ENCODE measurements at places on chromosomes 4 and X. TPM values are rescaled to one million over a fixed set of nuclear protein-coding genes. Genes with fewer than 3 reads are reported as not detected.

DNA sequence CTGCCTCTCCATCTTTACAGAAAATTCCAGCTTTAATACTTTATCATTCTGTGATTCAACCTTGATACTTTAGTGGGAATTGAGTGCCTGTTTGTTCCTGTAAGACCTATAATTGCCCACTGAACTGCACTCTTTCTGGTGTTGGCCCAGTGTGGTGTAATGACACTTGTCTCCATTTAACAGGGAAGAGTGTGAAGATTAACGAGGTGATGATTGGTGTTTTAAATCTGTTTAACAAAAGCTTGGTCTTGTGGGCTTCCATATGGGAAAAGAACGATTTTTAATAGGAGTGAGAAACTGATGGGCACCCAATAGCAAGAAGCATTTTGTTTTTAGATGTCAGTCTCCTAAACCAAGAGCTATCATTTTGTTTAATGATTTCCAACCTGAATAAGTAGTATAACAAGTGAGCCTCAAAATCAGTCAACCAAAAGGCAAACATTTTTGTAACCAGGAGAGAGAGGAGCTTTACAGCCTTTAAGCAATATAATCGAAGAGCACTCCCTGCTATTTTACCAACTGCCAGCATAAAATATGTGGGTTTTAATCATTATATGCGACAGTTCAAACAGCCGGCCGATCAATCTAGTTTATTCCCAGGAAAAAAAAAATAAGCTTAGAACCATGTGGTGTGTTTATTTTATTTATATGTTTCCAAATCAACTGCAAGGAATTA, 50.2 kb downstream of the SUPT20HL1 start:
- no peak for DNase-seq
- no peaks in the 10 kb centered on the region for H3K27me3 ChIP-seq
- H3K36me3 ChIP-seq = no peaks in the 10 kb centered on the region
- no peak overlapping the region for H3K27ac ChIP-seq

GRCh38 chr4:153365003-153365402, 20.5 kb downstream of the MND1 start:
- H3K4me1 ChIP-seq = no peaks in the 10 kb centered on the region
- peak; percentile 18 for DNase-seq
- H3K27me3 ChIP-seq = no peaks in the 10 kb centered on the region
- no peaks in the 10 kb centered on the region for H3K36me3 ChIP-seq
- no peak overlapping the region for H3K27ac ChIP-seq

- no peak overlapping the region for H3K4me3 ChIP-seq
- no peak overlapping the region for H3K27ac ChIP-seq
- no peaks in the 10 kb centered on the region for H3K4me1 ChIP-seq
- H3K27me3 ChIP-seq = no peaks in the 10 kb centered on the region
These were observed 511 bp upstream of the DUSP21 start for GRCh38 chrX:44843318-44843702.

- no peak for DNase-seq
- no peaks in the 10 kb centered on the region for H3K4me1 ChIP-seq
- H3K27me3 ChIP-seq = no peaks in the 10 kb centered on the region
- no peaks in the 10 kb centered on the region for H3K36me3 ChIP-seq
- no peak overlapping the region for H3K27ac ChIP-seq
These were observed 993.6 kb downstream of the ADGRL3 start for GRCh38 chr4:62193761-62194160.

GRCh38 chr4:14125375-14126129, 498.0 kb upstream of the BOD1L1 start:
- no peak for DNase-seq
- no peaks in the 10 kb centered on the region for H3K36me3 ChIP-seq
- H3K27ac ChIP-seq = no peak overlapping the region
- H3K4me1 ChIP-seq = no peaks in the 10 kb centered on the region
- no peaks in the 10 kb centered on the region for H3K27me3 ChIP-seq
- H3K4me3 ChIP-seq = no peak overlapping the region

- no peaks in the 10 kb centered on the region for H3K27me3 ChIP-seq
- no peaks in the 10 kb centered on the region for H3K36me3 ChIP-seq
- no peak overlapping the region for H3K4me3 ChIP-seq
These were observed 186.6 kb downstream of the CPEB2 start for GRCh38 chr4:15188605-15189539.

GRCh38 chrX:150508451-150509367, 59.7 kb upstream of the MTM1 start:
- H3K4me1 ChIP-seq = no peaks in the 10 kb centered on the region
- H3K4me3 ChIP-seq = no peak overlapping the region
- no peaks in the 10 kb centered on the region for H3K27me3 ChIP-seq
- no peaks in the 10 kb centered on the region for H3K36me3 ChIP-seq
- DNase-seq = no peak

- DNase-seq = no peak
- H3K27me3 ChIP-seq = no peaks in the 10 kb centered on the region
- H3K4me3 ChIP-seq = no peak overlapping the region
- no peaks in the 10 kb centered on the region for H3K36me3 ChIP-seq
These were observed 36.4 kb upstream of the CD99 start for GRCh38 chrX:2654436-2655340.

- H3K36me3 ChIP-seq = no peaks in the 10 kb centered on the region
- H3K27me3 ChIP-seq = no peaks in the 10 kb centered on the region
- H3K4me3 ChIP-seq = no peak overlapping the region
- no peak overlapping the region for H3K27ac ChIP-seq
- no peaks in the 10 kb centered on the region for H3K4me1 ChIP-seq
These were observed 24.9 kb upstream of the ANXA5 start for GRCh38 chr4:121721700-121722099.

GRCh38 chrX:12771445-12772069, 19.7 kb upstream of the PRPS2 start:
- no peak overlapping the region for H3K27ac ChIP-seq
- no peaks in the 10 kb centered on the region for H3K36me3 ChIP-seq
- H3K4me1 ChIP-seq = peaks cover 4% of the 10 kb centered on the region
- no peak overlapping the region for H3K4me3 ChIP-seq
- DNase-seq = peak; percentile 89

The CLDN34 gene
- not detected for total RNA-seq

The RHOXF2B gene
- total RNA-seq = not detected

The CT45A5 gene
- total RNA-seq = not detected

The PCDH7 gene
- total RNA-seq = not detected

Data from natural killer cell (primary cell).